GM06990 (cell line): ENCODE measurements at places on chromosomes 6 and 20.

- DNase-seq: no peak
Measured at GRCh38 chr6:79425589-79426311, 111.5 kb downstream of the LCA5 start.

DNA sequence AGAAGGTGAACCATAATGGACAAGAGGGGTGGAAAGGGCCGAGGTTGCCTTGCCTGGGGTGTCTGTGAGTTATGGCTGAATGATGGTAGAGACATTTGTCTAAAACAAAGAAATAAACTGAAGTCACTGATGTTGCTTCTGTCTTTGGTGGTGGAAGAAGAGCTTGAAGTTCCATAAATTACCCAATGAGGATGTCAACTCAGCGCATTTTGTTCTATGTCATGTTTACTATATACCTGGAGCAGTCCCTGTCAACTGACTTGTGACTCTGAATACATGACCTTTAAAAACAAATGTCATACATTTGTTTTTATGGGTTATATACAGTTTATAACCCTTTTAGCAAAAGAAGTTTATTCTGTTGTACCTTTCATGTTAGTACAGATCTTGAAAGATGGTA, 2.0 kb downstream of the EFHC1 start:
- no peak for DNase-seq

DNA sequence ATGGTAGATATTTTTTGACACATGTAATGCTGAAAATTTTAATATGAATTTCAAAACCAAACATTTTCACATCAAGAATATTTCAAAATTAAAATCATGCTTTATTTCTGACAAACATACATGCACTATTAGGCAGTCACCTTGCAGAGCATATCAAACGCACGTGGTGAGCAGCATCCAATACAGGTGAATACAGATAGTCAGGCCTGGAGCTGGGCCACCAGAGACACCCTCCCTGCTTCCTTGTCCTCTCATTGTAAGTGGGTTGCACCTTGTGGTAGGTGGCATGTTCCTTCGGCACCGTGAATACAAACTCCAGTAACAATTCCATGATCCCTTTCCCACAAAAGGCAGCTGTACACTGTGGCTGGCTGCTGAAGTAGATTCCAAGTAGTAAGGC, 8.9 kb downstream of the REV3L start:
- no peak for DNase-seq

DNA sequence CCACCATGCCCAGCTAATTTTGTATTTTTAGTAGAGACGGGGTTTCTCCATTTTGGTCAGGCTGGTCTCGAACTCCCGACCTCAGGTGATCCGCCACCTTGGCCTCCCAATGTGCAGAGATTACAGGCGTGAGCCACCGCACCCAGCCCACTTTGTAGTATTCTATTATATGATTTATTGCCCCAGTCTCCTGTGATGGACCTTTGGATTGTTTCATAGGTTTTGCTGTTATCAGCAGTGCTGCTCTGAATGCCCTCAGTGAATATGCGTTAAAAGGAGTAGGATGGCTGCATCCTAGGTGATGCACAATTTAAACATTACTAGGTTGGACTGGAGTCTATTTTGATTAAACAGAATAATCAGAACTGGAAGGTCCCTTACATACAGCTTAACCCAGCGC, 10.3 kb downstream of the ID1 start:
- no peak for DNase-seq

DNA sequence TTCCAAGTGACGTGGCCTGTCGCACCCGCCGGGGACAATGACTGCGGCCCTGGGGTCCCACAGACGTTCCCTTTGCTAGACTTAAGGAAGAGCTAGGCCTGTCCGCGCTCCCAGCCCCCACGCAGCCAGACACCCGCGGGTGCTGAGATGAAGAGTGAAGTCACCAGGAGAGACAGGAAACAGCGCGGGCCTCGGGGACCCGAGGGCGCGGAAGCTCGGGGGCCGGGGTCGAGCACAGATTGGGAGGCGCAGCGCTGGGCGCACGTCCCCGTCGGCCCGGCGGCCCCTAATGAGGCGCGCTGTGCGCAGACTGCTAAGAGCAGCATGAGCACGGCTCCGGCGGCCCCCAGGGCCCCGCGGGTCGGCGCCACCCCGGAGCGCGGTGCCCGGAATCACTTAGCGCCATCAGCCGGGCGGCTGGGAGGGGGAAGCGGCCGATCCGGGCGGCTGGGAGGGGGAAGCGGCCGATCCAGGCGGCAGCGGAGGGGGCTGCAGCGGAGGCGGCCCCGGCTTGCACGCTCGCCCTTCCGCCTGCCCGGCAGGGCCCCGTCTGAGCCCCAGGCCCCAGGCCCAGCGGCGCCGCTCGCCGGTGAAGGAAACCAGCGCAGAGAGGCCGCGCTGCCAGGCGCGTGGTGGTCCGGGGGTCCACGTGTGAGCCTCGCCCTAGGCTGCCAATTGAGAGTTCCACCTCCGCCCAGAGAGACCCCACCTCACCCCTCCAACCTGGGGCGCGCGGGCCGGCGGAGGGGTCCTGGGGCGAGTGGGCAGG, 8.3 kb upstream of the AVP start:
- peak; percentile 39 for DNase-seq

DNA sequence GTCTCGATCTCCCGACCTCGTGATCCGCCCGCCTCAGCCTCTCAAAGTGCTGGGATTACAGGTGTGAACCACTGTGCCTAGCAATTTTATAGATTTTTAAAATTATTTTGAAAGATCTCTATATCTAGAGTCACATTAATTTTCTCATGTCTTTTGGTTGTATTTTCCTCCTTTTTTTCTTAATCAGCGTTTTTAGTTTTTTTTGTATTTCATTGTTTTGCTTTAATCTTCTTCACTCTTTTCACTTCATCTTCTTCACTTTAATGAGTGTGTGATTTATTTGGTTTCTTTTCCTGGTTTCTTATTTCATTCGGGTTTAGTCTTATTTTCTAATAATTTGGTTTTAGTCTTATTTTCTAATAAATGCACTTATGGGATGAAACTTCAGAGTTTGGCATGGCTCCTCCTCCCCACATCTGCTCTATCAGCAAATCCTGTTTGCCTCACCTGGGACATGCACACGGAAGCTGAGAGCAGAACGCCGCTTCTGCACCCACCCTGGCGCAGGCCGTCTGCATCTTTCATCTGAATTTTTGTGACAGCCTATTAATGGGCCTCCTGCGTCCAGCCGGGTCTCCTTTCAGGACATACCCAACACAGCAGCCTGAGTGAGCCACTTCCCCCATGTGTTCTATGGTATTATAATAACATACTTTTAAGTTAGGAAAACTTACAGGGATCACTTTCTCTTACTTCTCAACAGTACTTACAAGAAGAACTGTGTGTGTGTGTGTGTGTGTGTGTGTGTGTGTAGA, 35.5 kb downstream of the DTD1 start:
- DNase-seq: no peak

- no peak for DNase-seq
Measured at GRCh38 chr6:61868507-61869080, 417.4 kb downstream of the KHDRBS2 start.

DNA sequence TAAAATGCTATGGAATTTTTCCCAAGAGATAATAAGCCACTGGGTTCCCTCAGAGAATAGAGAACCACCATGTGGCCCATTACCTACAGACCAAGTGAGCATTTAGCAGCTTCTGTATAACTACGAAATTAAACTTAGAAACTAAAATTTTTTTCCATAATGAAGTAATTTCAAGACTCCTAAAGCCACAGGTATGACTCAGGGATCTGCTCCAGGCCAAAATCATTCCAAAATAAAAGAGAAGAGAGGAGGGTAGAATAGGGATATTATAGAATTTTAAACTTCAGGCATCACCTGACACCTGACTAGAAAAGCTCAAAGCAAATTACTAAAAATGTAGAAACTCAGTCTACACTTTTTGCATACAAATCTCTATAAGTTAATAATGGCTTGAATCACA, 108.9 kb upstream of the DST start:
- no peak for DNase-seq

DNA sequence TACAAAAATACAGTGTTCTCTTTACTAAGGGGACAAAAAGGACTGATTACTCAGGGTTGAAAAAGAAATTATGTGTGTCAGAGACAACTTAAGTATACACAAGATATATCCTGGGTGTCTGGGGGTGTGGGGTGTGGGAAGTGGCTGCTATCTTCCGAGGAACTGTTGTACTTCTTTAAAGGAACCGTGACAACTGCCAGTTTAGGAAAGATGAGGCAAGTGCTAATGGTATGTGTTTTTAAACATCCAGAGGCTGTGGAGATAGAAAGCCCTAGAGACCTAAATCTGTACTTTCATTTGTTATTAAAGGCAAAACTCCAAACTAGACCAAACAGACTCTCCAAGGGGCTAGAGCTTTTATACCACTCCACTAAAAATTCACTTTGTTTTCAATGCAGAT, 95.6 kb downstream of the SNAP25 start:
- DNase-seq: no peak

DNA sequence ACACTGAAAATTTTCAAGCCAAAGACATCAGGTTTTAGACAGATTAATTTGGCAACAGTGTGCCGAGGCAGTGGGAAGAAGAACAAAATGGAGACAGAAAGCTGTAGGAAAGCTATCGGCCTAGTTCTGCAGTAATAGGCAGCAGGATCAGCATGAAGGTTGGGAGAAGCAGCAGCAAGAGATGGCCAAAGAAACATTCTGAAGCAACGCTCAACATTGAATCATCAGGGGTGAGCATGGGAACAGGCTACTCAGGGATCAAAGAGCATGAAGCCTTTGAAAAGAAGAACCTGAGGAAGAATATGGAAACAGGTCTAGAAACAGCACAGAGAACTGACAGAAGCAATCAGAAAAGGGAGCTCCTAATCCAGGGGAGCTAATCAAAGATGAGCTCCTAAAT, 7.1 kb upstream of the DST start:
- DNase-seq: no peak

GRCh38 chr20:36465109-36466080, 75.9 kb upstream of the MYL9 start:
- DNase-seq: no peak

- DNase-seq: no peak
Measured at GRCh38 chr6:109424946-109425345, 15.5 kb downstream of the PPIL6 start.

- peak; percentile 83 for DNase-seq
Measured at GRCh38 chr20:41011551-41012067, 17.0 kb upstream of the TOP1 start.

- DNase-seq: peak; percentile 24
Measured at GRCh38 chr6:140271759-140272377, 897.4 kb upstream of the CITED2 start.

DNA sequence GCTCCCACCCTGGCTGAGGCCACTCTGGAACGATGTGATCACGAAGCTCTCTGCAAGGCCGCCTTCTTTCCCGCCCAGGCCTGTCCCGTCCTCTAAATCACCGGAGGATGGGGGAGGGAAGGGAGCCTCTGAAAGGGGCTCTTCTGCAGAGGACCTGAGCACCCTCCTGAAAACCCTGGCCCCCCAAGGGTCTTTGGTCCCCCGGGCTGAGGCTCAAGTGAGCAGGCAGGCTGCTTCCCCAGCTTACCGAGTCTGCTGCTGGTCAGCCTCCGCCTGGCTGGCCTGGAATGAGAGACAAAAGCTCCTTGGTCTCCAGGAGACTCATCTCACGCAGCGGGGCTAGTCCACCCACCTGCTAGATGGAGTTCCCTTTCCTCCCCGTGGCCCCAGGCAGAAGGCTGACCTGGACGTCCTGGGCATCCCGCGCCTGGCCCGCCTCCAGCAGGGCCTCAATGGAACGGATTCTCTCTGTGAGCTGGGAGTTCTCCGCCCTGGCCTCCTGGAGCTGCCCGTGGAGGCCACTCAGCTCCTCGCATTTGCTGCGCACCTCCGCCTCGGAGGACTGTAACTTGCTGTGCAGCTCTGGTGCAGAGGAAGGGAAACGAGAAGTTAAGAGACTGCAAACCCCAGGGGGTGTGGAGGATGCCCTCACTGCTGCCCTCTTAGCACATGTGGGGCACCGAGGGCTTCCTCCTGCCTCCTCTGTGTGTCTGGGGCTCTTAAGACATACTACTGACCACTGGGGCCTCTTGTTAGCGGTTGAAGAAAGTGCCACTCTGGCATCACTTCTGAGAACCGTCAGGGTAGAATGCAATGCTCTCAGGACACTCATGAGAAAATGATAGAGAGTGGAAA, 54.7 kb downstream of the RRBP1 start:
- DNase-seq: no peak

DNA sequence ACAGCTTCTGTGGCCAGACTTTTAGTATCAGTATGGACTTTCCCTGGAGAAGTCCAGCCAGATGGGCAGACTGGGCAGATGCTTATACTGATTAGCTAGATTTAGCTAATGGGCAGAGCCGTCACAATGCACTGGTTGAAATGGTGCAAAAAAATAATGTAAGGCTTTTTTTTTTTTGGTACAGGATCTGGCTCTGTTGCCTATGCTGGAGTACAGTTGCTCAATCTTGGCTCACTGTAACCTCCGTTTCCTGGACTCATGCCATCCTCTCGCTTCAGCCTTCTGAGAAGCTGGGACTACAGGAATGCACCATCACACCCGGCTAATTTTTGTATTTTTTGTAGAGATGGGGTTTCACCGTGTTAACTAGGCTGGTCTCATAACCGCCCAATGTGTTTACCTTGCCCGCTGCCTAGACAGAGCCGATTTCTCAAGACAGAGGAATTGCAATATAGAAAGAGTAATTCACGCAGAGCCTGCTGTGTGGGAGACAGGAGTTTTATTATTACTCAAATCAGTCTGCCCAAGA, 16.4 kb upstream of the KIFC1 start:
- no peak for DNase-seq

DNA sequence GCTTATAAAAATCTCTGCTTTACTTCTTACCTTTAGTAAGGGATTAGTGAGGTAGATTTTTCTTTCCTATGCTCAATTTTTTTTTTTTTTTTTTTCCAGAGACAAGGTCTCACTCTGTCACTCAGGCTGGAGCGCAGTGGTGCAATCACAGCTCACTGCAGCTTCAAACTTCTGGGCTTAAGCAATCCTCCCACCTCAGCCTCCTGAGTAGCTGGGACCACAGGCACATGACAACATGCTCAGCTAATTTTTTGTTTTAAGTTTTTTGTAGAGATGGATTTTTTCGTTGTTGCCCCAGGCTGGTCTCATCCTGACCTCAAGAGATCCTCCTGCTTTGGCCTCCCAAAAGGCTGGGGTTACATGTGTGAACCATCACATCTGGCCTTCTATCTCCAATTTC, 58.9 kb upstream of the RREB1 start:
- no peak for DNase-seq

DNA sequence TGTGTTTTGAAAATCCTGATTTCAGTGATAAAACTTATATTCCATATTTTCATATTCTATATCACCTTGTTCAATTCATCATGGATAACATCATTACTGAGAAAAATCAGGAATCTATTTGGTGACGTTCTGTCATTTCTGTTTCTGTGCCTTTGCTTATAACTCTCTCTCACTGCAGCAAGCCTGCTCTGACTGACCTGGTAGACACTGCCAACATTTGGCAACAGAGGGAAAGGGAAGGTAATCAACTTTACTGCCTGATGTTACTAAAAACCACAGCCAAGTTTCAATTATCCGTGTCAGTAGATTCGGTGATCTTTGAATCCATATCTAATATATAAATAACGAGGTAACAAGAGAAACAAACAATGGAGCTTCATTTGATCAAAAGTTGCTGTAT, 501.9 kb downstream of the LMBRD1 start:
- DNase-seq: no peak

GRCh38 chr6:156351346-156351966, 425.7 kb upstream of the ARID1B start:
- DNase-seq: no peak
